ENCODE measurements at places on chromosomes 5 and 9.

DNA sequence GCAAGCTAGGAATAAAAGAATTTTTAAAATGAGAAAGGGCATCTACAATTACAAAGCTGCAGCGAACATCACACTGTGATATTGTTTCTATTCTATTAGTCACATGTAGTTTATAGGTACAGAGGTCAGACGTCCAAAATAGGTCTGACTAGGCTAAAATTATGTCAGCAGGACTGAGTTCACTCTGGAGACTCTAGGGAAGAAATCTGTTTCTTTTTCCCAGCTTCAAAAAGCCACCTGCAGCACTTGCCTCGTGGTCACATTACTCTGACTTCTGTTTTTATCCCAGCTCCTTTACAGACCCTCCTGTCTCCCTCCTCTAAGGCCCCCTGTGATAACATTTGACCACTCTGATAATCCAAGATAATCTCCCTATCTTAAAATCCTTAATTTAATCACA lies 5.1 kb upstream of the CKS2 start:
- no peak for DNase-seq

- no peak for DNase-seq
Observed at GRCh38 chr9:72102520-72102919, 42.1 kb upstream of the C9orf57 start.

- peak; percentile 89 for DNase-seq
Observed at GRCh38 chr9:4143936-4144717, 155.7 kb downstream of the GLIS3 start.

GRCh38 chr5:13833440-13833839 lies 111.0 kb downstream of the DNAH5 start:
- DNase-seq: no peak

- no peak for DNase-seq
Observed at GRCh38 chr9:98018347-98018746, 35.2 kb downstream of the ANP32B start.

DNA sequence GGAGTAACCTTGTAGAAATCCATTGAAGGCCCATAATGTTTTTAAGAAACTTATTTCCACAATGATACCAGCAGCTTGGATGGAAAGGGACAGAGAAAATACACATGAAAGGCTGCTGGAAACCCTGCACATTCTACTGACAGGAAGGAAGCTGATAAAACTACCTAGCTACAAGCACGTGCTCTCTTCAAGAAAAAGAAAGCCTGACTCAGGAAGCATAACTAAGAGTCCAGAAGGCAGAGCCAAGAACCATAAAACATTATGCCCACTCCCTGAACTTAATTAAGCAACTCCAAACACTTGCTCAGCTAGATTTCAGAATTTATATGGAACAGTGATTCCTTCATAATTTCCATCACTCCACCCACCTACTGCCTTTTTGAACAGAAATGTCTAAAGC lies 430.8 kb downstream of the SEMA5A start:
- no peak for DNase-seq

- DNase-seq: no peak
Observed at GRCh38 chr5:168328814-168329213, 37.4 kb downstream of the WWC1 start.

GRCh38 chr5:59768152-59769040 lies 125.1 kb downstream of the PDE4D start:
- peak; percentile 71 for DNase-seq

DNA sequence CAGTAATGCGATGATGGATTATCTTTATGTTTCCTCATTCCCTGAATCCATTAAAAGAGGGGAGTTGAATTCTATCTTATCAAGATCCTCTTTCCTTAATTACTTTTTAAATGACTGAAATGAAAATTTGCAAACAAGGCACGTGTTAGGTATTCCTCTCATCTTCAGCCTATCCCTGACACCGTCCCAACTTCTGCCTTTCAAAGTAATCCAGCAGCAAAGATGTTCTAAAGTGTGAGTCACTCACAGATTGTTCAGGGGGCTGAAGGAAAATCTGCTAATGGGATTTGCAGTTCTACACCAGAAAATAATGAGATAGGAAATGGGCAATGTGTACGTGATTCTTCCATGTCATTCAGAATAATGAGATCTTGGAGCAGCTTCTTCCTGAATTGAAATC lies 403.0 kb downstream of the ARHGEF28 start:
- no peak for DNase-seq

DNA sequence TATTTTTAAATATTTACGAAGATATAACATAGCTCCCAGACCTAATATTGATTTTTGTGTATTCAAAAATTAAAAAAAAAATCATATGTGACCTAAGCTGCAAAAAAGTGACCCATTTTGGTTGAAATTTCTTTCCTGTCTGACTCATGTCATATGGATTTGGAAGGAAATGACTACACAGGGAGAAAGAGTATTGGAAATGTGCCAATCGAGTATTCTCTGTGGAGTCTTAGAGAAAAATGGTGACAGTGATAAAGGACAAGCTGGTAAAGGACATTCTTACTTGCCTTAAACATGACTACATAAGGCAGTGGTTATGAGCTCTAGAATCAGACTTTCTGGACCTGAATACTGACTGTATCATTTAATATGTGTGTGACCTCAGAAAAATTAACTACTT lies 262.9 kb upstream of the PTPRD start:
- no peak for DNase-seq

DNA sequence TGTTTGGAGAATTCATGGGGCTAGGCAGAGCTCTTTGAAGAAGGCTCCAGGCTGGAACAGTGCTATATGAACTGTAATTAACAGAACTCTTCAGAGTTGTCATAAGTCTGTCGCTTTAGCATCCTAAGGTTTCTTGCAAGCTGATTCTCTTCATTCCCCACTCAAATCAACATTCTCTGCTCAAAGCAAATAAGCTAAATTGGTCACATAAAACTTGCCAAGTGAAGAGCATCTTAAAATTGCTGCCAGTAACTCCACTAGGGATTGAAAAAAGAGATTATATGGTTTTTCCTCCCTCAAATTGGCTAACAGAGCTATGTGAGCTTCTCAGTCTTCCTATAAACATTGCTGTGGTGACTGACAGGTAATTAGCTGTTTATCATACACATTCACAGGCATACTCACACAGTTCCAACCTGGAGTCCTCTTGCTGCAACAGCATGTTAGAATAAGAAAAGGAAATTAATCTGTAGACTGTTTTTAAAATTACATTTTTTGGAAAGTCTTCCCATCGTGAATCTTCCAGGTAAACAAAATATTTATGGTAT lies 298.5 kb upstream of the ATP10B start:
- no peak for DNase-seq

DNA sequence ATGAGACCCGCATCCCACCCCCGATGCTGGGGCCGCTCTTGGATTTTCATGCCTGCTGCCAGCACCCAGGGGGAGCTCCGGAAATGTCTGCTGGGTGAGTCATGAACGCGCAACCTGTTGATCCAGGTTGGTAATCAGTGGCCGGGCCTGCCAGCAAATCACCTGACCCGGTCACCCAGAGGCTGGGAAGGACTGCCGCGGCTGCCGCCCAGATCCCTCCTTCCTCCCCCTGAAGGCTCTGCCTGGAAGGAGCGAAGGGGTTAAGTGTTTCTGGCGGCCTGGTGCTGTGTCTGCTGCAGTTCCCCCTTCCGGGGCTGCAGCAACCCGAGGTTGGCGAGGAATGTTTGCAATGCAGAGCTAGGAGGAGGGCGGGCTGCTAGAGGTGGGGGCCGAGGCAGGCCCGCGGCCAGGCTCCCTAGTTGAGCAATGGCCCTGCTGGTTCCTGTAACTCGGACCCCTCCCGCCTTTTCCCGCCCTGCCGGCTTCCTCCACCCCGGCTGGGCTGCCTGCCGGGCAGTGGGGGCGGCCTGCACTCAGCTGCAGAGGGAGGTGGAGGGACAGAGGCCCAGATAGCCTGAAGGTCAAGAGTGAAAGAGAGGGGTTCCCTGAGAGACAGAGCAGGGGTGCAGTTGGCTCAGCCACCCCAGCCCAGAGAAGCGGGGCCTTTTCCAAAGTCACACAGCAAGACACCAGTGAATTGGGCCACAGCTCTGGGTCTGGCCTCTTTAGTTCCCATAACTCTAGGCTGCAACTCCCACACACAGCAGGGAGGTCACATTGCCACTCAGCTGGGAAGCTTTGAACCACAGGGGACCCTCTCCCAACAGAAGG lies 156.3 kb upstream of the IER5L start:
- DNase-seq: peak; percentile 83

DNA sequence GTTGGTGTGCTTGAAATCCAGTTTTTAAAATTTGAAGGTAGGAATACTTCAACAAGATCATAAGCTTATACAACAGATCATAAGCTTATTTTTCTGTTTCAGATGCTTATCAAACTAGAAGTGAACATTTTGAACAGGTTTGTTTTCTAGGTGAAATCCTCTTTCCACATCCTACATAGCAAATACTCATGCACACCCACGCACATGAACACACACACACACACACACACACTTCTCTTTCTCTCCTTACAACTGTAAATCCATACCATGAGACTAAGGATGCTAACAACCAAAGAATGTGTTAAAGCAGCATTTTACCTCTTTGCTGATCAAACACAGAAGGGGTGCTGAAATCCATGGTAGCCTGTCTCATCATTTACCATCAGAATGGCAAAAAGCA lies 592 bp downstream of the ANKRD55 start:
- DNase-seq: no peak

GRCh38 chr5:1437876-1438559 lies 7.2 kb downstream of the SLC6A3 start:
- no peak for DNase-seq

- DNase-seq: no peak
Observed at GRCh38 chr9:100485196-100485595, 12.2 kb downstream of the TMEFF1 start.

DNA sequence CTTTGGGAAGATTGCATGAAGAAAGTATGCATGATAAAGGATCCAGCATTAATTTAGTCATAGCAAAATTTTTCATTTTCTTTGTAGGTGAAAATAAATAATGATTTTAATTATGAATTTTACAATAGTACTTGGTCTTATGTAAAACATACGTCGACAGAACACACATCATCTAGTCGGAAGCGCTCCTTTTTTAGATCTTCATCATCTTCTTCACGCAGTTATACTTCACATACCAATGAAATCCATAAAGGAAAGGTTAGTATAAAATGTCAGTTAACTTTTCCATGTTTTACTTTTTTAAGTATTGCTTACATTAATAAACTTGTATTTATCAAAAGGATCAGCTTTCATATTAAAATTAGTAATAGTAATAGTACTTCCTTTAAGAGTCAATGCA lies 35.8 kb downstream of the C7 start:
- peak; percentile 65 for DNase-seq

DNA sequence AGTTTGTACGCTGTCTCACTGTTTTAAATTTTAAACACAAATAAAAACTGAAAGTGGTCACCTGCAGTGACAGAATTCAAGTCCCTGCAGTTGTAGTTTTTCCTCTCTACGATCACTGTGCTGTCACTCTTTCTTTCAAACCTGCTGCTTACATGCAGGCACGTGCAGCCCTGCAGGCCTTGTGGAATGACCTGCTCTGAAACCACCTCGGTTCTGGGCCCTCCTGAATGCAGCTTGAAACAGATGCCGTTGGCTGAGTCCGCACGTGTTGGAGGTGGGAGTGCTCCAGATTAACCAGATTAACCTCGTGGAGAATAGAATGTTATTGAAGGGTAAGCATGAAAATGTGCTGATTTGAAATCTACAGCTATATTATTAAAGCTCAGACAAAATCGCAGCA lies 126.0 kb upstream of the ERCC6L2 start:
- no peak for DNase-seq

DNA sequence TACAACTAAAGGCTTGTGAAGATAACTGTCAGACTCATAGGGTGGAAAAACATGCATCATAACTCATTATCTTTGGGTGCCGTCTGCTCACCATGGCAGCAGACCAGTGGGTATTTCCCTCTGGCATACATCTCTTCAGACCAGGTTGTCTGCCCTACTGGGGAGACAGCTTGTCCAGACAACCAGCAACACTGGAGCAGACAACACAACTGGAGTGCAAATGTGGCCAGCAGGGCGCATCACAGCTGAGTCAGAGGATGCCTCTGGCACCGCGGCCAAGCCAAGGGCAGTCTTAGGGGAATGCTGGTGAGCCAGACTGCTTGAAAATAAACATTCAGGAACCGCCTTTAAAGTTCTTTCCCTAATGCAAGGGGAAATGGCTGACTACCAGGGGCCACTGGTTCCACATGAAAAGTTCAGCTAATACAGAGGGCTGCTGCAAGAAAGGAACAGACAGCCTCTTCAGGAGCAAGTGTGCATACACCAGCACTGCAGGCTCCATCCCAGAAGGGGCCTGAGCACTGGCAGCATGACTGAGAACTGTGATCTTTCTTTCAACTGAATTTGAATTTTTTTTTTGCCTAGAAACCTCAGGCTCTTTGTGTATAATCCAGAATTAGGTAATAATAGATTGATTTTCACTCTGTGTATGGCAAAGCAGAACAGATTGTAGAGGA lies 77.3 kb downstream of the MAMDC2 start:
- DNase-seq: peak; percentile 92

DNA sequence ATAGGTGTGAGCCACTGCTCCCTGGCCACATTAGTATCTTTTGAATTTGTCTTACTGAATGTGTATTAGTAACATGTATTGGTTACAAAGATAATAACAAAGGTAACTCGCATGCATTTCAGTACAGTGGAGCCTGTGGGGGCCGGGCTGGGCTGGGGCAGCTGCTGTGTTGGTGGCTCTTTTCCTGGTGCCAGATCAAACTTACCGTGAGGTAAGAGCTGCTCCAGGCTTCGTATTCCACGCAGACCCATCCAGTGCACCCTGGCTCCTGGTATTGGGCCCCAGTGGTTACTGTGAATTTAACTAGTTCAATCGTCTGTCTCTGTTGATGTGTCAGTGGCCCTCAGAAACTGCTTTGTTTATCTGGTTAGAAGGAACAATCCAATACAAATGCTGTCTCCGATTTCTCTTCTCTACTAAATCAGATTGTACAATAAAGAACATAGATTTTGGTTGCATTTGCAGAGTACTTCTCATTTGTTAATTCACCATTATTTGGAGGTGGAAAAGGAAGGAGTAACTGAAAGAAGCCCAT lies 15.6 kb downstream of the PRRC2B start:
- DNase-seq: no peak

DNA sequence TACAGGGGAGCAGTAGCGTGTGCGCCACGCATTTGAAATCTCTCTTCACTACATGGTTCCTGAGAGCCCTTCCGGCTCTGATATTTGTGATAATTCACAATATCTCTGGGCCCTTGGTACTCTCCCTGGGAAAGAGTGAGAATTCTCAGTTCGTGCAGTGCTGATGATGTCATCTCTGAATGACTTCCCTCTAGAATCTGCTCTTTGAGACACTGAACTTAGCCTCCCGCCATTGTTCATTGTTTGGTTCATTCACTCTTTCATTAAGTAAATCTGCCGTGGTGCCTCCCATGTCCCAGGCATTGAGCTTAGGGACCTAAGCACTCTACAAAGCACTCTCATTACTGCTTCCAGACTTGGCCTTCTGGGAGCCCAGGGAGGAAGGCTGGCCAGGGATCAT lies 94.0 kb downstream of the PPARGC1B start:
- no peak for DNase-seq

Data from HCEC 1CT (cell line).